ENCODE measurements at places on chromosomes 7 and 10.

GRCh38 chr7:2668401-2668800, 19.6 kb upstream of the AMZ1 start:
- DNase-seq = no peak

DNA sequence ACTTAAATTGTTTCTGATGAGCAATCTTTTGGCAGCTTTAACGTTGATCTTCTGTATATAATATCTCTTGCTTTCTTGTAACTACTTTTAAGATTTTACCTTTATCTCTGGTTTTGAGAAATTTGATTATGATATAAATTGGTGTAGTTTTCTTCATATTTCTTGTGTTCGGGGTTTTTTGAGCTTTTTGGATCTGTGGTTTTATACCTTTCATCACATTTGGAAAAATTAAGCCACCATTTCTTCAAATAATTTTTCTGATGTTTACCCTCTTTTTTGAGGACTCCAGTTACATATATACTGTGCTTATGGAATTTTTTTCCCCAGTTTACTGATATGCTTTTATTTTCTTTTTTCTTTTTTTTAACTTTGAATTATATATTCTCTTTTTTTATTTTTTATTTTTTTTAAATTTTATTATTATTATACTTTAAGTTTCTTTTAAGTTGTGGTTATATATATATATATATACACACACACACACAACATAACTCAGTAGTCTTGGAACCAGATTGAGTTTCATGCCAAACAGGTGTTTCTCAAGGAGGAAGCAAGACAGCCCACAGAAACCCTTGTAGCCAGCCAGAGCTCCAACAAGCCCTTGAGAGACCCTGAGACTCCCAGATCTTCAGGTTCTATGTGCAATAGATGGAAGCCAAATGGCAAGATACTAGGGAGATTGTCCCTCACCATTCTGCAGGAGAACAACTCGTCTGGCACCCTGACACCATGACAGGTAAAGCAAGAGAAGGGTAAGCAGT, 27.5 kb upstream of the NME8 start:
- DNase-seq = no peak

DNA sequence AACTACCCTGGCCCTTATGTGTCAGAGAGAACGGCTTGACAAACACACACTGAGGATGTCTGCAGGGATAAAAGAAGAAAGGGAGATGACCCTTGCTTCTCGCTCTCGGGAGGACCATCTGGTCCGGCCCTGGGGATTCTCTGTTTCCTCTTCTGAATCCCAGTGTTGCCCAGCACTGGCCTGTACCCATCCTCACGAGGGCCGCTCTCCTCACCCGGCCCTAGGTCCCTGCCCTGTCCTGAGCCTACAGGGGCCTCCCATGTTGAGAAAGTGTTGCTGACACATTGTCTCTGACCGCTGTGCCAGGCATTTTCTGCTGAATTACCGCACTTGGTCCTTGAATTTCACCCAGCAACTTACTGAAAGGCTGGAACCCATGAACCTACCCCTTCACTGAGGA, 171.9 kb upstream of the LANCL2 start:
- DNase-seq = no peak

- DNase-seq = no peak
Measured at GRCh38 chr10:86282664-86283465, 83.7 kb downstream of the GRID1 start.

DNA sequence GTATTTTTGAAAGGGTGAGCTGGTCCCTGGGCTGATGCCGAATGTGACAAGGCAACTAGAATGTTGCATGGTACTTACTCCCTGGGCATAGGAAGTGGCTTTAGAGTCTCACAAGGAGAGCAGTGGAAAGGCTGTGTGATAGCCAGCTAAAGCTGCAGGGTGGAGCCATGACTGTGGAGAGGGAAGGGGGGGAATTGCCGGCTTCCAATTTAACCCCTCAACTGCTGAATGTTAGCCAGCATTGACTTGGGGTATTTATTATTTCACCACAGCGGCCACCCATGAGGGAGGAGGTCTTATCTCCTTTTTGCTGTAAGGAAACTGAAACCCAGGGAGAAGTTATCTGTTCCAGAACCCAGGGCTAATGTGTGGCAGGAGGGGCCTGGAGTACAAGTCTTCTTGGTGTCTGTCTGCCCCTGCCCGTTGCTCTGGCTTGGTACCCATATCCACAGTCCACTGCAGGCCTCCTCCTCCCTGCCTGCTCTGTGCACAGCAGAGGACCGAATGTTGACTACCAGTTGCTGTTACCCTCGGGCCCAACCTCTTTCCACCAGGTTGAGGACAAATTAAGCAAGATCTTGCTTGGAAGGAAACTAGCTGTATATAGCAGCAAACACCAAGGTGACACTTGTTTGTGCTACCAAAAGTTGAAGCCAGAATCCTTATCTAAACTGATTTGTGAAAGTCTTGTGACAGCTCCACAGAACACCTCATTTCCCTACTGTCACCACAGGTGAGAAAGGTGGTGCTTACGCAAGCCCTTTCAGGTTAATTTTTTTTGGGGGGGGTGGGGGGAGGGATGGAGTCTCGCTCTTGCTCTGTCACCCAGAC, 37.6 kb downstream of the WBP1L start:
- DNase-seq = no peak

DNA sequence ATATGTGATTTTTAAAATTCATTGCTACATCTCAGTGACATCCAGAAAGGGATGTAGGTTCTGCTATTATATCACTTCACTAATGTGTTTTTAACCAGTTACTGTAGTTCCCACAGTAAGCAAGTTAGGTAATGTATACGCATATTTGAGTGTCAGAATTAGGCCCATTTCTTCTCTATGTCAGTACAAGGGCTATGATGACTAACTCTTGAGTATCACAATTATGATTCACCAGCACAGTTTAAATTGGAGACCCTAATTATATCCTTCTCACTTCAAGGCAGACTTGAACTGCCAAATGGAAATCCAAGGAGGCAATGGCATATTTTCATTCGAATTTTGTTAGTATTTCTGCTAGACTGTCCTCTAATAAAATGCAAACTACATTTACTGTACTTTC, 23.6 kb downstream of the BZW2 start:
- DNase-seq = no peak

DNA sequence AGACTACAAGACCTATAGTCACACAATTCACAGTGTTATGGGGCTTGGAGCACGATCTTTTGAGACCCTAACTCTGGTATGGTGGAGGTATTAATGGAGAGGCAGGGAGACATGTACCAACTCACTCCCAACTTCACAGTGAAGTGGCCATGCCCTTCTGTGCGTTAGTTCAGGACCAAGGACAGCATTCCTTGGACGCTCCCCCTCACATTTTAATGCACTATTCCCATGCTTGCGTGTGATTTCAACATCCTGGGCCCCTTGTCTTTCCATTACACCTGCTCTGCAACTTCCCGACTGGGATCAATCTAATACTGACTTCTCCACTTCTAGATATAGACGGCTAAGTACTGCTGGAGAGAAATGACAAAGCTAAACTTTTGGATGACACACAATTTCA, 72.7 kb downstream of the PLCE1 start:
- DNase-seq = no peak
